ENCODE measurements at places on chromosomes 5 and 9.

DNA sequence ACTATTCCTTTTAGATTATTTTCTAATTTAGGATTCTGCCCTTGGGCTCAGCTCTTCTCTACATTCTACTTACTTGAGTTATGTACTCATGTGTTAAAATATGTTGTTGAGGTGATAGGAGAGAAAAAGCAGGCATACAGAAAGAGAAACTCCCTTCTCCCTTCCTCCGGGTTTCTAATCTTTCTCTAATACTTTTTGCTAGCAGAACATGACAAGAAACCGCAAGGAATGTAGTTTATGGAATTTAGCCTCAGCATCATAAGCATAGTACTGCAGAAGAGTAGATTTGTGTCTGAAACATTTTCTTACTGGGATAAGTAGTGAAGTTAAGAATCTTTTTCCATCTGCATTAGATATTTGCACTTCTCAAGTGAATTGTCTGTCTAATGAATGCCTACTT is 139.5 kb upstream of the CYLC2 start:
- no peak for DNase-seq

DNA sequence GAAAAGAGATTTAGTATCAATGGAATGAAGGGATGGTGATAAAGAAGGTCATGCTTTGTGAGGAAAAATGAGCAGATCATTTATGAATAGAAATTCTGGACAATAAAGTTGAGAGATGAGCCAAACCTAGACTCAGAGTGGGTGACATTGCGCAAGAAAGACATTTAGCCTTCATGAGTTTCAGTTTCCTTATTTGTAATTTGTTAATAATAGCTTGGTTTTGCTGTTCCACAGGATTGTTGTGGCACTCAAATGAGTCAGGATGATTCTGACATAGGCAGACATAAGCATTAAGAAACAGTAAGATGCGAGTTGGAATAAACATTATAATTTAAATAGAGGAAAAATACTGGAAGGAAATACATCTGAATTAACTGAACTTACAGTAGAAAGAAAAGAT is 34.8 kb downstream of the ITGA2 start:
- DNase-seq: no peak

DNA sequence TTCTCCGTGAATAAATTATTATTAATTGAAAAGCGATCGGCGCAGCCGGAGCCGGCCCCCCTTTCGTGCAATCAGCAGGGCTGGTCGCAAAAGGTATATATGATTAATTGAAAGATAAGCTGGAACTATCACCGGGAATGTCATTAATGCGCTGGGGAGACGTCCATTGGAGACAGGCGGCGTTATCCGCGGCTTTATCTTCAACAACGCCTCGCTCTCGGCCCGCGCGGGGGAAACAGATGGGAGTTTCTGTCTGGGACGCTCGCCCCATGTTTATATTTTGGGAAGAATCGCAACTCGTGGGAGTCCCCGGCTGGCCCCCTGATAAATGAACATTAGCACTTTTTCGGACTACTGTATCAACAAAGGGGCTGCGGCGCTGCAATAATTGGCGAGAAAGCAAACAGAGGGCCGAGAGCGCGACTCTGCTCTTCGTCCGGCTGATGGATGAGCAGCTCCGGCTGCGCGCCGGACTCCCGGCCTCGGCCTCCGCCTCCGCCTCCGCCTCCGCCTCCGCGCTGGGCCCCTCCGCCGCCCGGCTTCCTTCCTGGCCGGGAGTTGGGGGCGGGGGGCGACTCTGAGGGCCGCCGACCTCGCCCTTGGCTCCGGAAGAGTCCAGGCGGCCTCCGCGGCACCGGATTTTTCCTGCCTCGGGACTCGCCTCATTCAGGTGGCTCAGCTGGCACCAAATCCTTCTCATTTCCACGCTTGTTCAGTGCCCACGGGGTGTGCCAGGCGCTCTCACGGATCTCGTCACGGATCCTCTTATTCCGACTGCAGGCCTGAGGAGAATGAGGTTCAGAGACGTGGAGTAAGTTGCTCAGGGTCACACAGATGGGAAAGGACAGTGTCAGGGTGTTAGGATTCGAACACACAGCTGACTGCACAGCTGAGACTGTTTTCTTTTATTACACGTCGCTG is 3.6 kb upstream of the NKX2-5 start:
- DNase-seq: no peak

GRCh38 chr9:90737742-90738141 is 63.9 kb upstream of the SYK start:
- no peak for DNase-seq

DNA sequence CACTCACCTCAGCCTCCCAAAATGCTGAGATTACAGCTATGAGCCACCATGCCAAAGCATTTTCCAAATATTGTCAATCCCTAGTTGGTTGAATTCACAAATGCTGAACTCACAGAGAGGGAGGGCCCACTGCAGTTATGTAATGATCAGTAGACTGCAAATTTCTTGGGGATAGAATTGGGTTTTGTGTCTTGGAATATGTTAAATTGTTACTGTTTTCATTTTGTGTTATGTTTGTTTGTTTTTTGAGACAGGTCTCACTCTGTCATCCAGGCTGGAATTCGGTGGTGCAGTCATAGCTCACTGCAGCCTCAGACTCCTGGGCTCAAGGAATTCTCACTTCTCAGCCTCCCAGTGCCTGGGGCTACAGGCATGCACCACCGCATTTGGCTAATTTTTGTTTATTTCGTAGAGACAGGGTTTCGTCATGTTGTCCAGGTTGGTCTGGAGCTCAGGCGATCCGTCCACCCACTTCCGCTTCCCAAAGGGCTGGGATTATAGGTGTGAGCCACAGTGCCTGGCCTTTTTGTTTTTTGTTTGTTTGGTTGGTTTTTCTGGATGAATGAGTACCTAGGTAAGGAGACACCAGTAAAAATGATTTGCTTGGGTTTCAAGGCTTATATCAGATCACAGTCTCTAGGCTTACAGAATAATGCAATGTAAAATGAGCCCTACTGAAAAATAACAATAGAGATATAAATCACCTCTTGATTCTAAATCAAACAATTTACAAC is 31.5 kb upstream of the LMNB1 start:
- no peak for DNase-seq

- DNase-seq: no peak
Observed at GRCh38 chr9:8732367-8733075, 932.9 kb upstream of the DMAC1 start.

DNA sequence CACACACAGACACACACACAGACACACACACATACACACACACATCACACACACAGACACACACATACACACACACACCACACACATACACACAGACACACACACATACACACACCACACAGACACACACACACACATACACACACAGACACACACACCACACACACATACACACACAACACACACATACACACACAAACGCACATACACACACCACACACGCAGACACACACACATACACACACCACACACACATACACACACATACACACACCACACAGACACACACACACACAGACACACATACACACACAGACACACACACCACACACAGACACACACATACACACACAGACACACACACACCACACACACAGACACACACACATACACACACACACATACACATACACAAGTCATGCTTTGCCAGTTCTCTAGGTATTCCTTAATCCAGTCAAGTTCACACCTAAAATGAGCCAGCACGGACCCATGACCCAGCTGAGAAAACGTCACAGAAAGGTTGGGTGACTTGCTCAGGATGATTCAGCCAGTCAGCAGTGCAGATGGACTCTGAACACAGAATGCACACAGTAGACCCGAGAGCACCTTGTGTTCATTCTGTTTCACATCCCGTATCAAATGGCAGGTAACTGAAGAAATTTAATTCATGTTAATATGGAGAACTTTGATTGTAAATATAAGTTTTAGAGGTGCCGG is 746.4 kb downstream of the MTRR start:
- DNase-seq: no peak

DNA sequence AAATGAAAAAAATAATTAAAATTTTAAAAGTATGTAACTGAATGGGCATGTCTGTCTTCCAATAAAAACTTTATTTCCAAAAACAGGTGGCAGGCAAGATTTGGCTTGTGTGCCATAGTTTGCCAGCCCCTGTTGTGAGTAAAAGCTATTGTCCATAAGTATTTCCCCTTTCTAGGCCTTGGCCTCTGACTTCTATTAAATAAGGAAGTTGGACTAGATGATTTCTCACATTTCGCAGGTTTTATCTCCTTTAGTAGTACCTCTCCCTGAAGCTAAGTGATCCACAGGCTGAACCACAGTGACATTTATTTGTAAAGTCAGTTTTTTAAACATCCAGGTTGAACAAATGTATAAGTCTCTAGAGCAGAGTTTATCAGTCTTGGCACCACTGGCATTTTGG is 41.3 kb downstream of the RECK start:
- no peak for DNase-seq
